Tibial artery (tissue), 4 donors: ENCODE measurements at places on chromosomes 12 and 14.

DNA sequence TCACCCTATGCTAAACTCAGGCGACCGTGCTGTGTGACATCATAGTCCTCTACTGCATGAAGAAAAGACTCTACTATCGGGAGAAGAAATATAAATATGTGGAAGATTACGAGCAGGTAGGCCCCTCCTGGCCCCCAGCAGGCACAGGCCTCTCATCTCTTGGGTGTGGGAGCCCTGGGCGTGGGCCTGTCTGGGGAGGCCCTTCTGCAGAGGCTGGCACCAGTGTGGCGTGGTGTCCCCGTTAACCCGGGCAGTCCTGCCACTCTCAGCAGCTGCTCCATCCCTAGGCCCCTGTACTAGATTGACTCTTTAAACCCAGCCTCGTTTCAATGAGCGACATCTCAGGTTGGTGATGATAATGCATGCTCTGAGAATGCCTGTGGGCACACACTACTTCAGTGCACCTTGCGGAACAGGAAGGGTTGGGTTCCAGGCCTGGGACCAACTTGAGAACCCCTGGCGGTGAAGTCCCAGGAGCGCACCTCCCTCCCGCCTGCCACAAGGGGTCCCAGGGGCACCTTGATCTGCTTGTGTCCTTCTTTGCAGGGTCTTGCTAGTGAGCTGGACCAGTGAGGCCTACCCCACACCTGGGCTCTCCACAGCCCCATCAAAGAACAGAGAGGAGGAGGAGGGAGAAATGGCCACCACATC is 23.2 kb downstream of the P2RX4 start:
- DNase-seq = no peak

DNA sequence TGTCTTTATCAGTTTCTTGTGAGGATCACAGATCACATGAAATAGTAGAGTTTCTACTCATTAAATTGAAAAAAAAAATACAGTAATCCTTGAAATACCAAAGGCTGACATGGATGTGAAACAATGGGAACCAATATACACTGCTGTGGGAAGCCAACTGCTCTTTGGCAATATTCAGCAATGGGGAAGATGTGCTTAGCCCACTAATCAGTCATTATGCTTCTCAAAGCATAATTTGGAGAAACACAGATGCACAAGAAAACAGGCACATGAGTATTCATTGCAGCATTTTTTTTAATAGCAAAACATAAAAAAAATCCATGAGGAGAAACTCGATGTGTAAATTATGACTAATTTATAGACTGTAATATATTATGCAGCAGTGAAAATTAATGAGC is 40.6 kb downstream of the A2M start:
- no peak for DNase-seq

DNA sequence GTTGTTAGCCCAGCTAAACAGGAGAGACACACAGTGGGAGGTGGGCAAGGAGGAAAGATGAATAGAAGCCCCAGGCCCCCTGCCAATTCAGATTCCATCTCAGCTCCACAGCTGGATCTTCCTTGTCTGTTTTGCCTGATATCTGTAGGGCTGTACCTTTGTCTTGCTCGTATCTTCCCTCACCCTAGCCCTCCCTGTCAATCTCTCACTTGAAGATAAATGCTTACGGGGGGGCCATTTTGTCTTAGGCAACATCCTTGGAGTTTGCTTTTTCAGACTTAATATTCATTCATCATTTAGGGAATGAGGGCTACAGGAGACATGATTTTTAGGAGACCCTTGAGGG is 2.4 kb downstream of the KIF5A start:
- DNase-seq = no peak

DNA sequence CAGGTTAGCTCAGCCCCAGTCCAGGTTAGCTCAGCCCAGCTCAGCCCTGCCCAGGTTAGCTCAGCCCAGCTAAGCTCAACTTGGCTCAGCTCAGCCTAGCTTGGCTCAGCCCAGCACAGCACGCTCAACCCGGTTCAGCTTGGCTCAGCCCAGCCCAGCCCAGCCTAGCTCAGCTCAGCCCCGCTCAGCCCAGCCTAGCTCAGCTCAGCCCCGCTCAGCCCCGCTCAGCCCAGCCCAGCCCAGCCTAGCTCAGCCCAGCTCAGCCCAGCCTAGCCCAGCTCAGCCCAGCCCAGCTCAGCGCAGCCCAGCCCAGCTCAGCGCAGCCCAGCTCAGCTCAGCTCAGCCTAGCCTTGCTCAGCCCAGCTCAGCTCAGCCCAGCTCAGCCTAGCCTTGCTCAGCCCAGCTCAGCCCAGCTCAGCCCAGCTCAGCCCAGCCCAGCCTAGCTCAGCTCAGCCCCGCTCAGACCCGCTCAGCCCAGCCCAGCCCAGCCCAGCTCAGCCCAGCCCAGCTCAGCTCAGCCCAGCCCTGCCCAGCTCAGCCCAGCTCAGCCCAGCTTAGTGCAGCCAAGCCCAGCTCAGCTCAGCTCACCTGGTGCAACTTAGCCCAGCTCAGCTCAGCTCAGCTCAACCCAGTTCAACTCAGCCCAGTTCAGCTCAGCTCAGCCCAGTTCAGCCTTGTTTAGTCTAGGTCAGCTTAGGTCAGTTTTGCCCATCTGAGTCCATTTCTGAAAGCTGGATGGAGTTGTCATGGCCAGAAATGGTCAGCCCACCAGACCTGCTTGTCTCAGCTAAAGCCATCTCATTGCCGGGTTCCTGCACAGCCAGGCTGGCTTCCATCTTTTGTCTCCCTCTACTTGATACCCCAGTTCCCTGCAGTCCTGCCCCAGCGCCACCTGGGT is 333.6 kb downstream of the TMEM121 start:
- DNase-seq = no peak

GRCh38 chr14:51310505-51310944 is 70.5 kb downstream of the TMX1 start:
- no peak for DNase-seq

DNA sequence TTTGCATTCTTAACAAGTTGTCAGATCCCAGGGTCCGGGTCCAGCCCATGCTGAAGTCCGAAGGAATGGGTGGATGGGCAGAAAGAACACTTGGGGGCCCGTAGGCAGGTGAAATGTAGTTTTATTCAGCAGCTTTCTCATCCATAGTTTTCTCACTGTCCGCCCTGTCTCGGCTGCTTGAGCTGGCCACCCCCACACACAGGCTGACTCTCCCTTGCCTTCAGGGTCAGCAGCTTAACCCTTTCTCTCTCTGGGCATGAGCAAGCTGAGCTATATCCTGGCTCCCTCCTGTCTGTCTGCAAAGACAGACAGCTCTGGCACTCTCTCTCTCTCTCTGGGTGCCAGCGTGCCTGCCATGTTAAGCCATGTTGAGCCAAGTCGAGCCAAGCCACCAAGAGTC is 163.9 kb downstream of the PTCSC3 start:
- DNase-seq = no peak
